Adrenal gland (tissue), 19 donors: ENCODE measurements at places on chromosomes 12 and 14. TPM values are rescaled to one million over a fixed set of nuclear protein-coding genes. Genes with fewer than 3 reads are reported as not detected.

DNA sequence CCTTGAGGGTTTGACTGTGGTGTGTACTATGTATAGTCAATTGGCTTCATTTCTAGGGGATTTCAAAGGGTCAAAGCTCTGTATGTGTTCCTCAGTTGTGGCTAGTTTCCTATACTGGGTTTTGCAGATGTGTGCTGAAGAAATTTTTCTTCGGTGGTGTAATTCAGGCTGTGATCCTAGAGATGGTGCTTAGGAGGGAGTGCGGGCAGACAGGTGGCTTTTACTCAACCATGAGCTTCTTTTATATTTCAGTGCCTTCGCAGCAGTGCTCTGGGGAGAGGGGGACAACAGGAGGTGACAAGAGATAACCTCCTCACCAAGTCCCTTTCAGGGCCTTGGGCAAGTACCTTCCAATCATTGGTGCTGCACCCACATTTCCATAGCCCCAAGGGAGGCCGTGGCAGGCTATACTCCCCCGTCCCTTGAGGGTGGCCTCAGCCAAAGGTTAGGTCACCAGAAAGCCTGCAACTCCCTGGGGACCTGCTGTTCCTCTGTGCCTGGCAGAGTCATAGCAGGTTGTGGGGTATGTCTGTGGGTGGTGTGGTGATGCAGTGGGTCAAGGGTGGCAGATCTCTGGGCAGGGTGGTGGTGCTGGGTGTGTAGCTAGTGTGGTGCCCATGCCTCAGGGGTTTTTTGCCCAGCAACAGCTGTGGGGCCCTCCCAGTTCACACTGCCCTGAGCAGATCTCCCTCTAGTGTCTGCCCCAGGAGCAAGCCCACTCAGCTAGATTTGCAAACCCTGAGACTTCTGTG lies 37.0 kb upstream of the TMX1 start:
- H3K27ac ChIP-seq, result no peak overlapping the region
- H3K4me1 ChIP-seq, result no peaks in the 10 kb centered on the region
- no peak overlapping the region for H3K4me3 ChIP-seq
- H3K27me3 ChIP-seq, result no peaks in the 10 kb centered on the region
- no peak for DNase-seq

Gene ORAI1
- 4.1 TPM for polyA plus RNA-seq

Gene BCL2L2
- polyA plus RNA-seq, result 54.6 TPM

Gene ENDOU
- polyA plus RNA-seq, result 0.11 TPM

Gene IFNG-AS1
- polyA plus RNA-seq, result not detected

GRCh38 chr14:97634751-97635150 lies 837.6 kb downstream of the VRK1 start:
- peaks cover 4% of the 10 kb centered on the region for H3K4me1 ChIP-seq
- no peak overlapping the region for H3K27ac ChIP-seq

DNA sequence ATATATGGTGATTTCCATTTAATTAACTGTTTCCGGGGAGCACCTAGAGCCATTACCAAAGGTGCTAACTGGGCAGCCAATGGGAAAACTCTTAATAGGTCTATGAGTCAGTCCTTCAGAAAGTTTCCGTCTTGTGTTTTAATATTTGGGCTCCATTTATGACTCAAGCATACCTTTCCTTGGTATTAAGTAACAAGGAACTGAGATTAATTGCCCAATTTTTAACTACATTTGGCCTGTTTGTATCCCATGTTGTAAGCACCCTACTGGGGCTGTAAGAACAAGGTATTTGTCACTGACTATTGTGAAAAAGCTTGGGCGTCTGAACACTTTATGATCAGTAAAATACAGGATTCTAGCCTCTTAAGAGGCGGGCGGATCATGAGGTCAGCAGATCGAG lies 62.8 kb upstream of the FOXN3 start:
- no peaks in the 10 kb centered on the region for H3K27me3 ChIP-seq
- no peaks in the 10 kb centered on the region for H3K36me3 ChIP-seq
- H3K27ac ChIP-seq, result no peak overlapping the region
- H3K4me1 ChIP-seq, result peaks cover 8% of the 10 kb centered on the region
- no peak overlapping the region for H3K4me3 ChIP-seq

Gene RTL1
- 2.6 TPM for polyA plus RNA-seq

- no peaks in the 10 kb centered on the region for H3K27me3 ChIP-seq
- H3K4me1 ChIP-seq, result peaks cover 20% of the 10 kb centered on the region
- DNase-seq, result no peak
Measured at GRCh38 chr14:104977008-104977680, 1.0 kb downstream of the AHNAK2 start.

Gene CCER1
- not detected for polyA plus RNA-seq

DNA sequence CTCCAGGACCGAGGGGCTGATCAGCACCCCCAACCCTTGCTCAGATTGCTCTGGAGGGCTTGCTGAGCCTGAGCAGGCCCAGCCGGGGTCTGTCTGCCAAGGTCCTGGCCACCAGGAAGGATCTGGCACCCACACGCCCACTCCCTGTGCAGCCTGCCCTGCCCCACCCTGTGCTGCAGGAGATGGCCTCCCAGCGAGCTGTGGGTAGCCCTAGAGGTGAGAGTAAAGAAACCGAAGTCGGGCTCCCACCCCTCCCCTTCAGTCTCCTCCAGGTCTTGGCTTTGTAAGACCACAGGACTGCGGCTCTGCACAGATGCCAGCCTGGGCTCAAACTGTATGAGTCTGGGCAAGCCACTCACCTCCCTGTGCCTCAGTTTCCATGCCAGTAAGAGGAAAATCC lies 307.8 kb downstream of the BCL11B start:
- H3K27me3 ChIP-seq, result peaks cover 3% of the 10 kb centered on the region
- no peak overlapping the region for H3K27ac ChIP-seq
- H3K4me3 ChIP-seq, result no peak overlapping the region
- DNase-seq, result no peak
- H3K36me3 ChIP-seq, result no peaks in the 10 kb centered on the region

Gene TUNAR
- polyA plus RNA-seq, result not detected

Gene TAS2R19
- polyA plus RNA-seq, result 0.48 TPM

DNA sequence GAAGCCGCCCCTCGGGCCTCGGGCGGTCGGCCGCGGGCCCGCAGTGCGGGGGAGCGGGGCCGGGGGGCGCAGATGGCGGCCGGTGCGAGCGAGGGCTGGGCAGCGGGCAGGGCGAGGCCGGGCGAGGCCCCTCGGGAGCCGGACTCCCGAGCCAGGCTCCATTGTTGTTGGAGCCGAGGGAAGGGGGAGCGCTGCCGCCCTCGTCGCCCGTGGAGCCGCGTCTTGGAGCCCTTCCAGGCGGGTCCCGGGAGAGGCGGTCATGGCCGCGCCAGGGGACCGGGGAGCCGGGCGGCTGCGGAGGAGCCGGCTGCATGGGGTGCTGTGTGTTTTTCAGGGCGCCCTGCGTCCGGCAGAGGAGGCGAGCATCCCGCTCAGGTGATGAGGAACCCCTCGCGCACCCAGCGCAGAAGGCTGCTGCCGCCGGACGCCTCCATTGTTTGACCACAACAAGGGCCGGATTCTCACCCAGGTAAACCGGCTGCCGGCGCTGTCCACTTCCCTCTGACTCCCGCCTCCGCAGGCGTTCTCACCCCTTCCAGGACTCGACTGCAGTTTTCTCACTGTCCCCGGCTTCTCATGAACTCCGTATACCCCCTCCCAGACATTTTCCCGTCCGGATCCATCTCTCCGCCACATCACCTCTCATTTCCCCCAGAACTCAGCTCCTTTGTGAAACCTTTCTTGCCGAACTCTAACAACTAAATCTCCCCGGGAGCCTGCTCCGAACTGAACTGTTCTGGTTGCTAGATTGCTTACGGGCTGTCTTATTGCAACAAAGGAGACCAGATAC lies 732 bp downstream of the ZNF664 start:
- peak; percentile 25 for DNase-seq
- H3K27me3 ChIP-seq, result no peaks in the 10 kb centered on the region
- peaks cover 4% of the 10 kb centered on the region for H3K4me1 ChIP-seq
- H3K4me3 ChIP-seq, result peak overlapping the region; percentile 73
- no peak overlapping the region for H3K27ac ChIP-seq

- DNase-seq, result no peak
- peaks cover 5% of the 10 kb centered on the region for H3K4me1 ChIP-seq
Measured at GRCh38 chr14:61812347-61813095, 50.3 kb downstream of the SNAPC1 start.

DNA sequence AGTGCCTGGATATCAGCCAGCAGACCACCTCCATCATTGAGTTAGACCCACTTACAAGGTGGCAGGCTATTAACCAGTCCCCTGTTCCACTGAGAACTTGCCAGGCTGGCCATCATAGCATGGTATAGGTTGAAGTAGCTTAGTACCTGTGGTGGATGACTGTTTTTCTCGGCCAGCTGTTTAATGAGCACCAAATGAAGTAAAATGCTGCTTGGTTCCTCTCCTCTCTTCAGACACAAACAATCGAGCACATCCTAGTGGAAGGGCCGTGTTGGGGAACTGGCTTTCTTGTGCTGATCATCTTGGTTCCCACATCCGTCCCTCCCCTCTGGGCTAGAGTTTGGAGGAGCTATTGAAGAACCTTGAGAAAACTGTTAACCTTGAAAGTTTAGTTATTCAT lies 486.2 kb downstream of the RAD51B start:
- peaks cover 31% of the 10 kb centered on the region for H3K4me1 ChIP-seq
- no peak overlapping the region for H3K27ac ChIP-seq
- no peaks in the 10 kb centered on the region for H3K36me3 ChIP-seq
- no peaks in the 10 kb centered on the region for H3K27me3 ChIP-seq
- no peak overlapping the region for H3K4me3 ChIP-seq

Gene FOXG1
- 0.08 TPM for polyA plus RNA-seq

DNA sequence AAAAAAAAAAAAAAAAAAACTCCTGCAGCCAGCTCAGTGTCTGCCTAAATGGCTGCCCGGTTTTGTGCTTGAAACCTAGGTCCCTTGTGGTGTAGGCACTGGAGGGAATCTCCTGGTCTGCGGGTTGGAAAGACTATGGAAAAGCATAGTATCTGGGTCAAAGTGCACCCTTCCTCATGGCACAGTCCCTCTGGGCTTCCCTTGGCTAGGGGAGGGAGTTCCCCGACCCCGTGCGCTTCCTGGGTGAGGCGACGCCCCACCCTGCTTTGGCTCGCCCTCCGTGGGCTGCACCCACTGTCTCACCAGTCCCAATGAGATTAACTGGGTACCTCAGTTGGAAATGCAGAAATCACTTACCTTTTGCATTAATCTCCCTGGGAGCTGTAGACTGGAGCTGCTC lies 14.3 kb downstream of the PTCSC3 start:
- H3K27ac ChIP-seq, result no peak overlapping the region
- no peaks in the 10 kb centered on the region for H3K4me1 ChIP-seq
- H3K36me3 ChIP-seq, result no peaks in the 10 kb centered on the region
- H3K4me3 ChIP-seq, result no peak overlapping the region

GRCh38 chr12:109776624-109777023 lies 56.6 kb downstream of the TRPV4 start:
- H3K4me1 ChIP-seq, result no peaks in the 10 kb centered on the region
- no peaks in the 10 kb centered on the region for H3K27me3 ChIP-seq
- no peak overlapping the region for H3K27ac ChIP-seq
- H3K4me3 ChIP-seq, result no peak overlapping the region

- no peak for DNase-seq
- no peaks in the 10 kb centered on the region for H3K27me3 ChIP-seq
- no peak overlapping the region for H3K27ac ChIP-seq
- H3K4me3 ChIP-seq, result no peak overlapping the region
- no peaks in the 10 kb centered on the region for H3K36me3 ChIP-seq
Measured at GRCh38 chr14:98077176-98077575, 1194.8 kb downstream of the BCL11B start.

Gene ERO1A
- 11.7 TPM for polyA plus RNA-seq

GRCh38 chr14:94097091-94097490 lies 13.4 kb upstream of the IFI27 start:
- H3K27me3 ChIP-seq, result no peaks in the 10 kb centered on the region
- peaks cover 4% of the 10 kb centered on the region for H3K4me1 ChIP-seq
- H3K27ac ChIP-seq, result no peak overlapping the region
- peaks cover 7% of the 10 kb centered on the region for H3K36me3 ChIP-seq
- H3K4me3 ChIP-seq, result no peak overlapping the region

Gene WDHD1
- polyA plus RNA-seq, result 3.7 TPM

DNA sequence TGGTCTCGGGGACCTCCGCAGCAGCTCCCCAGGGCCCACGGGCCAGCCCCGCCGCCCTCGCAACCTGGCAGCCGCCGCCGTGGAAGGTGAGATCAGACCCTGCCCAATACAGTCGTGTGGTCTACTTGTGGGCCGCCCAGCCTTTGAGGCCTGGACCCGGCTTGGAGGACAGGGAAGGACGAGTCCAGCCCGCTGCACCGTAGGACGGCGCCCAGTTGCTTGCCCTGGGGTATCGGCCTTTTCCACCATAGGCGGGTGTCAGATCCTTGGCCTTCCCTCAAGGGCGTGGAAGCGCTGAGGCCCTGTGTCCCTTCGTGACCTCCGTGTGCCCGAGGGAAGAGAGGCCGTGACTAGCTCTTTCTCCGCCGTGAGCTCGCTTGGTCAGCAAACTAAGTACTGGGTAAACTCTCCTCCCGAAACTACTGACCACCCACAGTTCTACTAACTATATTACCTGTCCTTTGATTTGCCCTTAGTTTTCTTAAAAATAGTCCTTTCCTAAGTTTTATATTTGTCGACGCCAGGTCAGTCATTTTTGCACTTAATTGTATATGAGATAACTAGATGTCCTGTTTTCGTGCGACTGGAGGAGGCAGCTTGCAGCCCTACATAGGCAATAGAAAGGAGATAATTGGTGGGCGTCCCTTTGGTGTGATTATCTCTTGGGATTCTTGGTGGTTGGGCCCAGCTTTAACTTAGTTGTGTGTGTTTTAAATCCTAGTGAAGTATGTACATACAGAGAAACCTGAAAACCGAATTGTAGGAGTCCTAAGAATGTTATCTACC lies 757 bp downstream of the SLC25A3 start:
- peaks cover 9% of the 10 kb centered on the region for H3K4me1 ChIP-seq
- H3K27ac ChIP-seq, result peak overlapping the region; percentile 99
- H3K27me3 ChIP-seq, result no peaks in the 10 kb centered on the region
- peak overlapping the region; percentile 66 for H3K4me3 ChIP-seq

DNA sequence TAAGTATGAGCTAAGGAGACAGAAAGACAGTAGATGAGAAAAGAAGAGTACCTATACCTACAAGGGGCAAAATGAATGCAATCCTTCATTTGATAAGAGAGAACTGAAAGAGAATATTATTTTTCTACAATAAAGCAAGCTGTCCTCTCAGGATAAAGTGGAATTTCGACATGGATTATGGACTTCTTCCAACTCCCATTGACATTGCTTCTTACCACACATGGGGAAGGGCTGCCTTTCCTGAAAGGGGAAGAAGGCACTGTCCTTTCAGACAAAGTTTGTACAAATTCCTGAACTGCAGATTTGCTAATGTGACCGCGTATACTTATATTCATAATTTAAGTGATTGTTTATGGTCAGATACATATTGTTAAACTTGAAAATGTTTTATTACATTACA lies 4.3 kb upstream of the HEBP1 start:
- H3K4me3 ChIP-seq, result no peak overlapping the region
- no peak for DNase-seq
- no peaks in the 10 kb centered on the region for H3K36me3 ChIP-seq
- no peak overlapping the region for H3K27ac ChIP-seq
- H3K4me1 ChIP-seq, result peaks cover 7% of the 10 kb centered on the region

Gene PRKD1
- polyA plus RNA-seq, result 7.7 TPM

GRCh38 chr12:107801150-107801549 lies 26.6 kb downstream of the ASCL4 start:
- H3K27me3 ChIP-seq, result no peaks in the 10 kb centered on the region
- no peak overlapping the region for H3K4me3 ChIP-seq
- H3K4me1 ChIP-seq, result no peaks in the 10 kb centered on the region
- DNase-seq, result no peak
- H3K36me3 ChIP-seq, result no peaks in the 10 kb centered on the region

Gene GRIP1
- polyA plus RNA-seq, result 5.9 TPM

Gene CLEC2B
- polyA plus RNA-seq, result 17.7 TPM

Gene SAMD4A
- polyA plus RNA-seq, result 7.0 TPM
